ENCODE measurements at places on chromosomes 6 and 20. TPM values are rescaled to one million over a fixed set of nuclear protein-coding genes. Genes with fewer than 3 reads are reported as not detected.

DNA sequence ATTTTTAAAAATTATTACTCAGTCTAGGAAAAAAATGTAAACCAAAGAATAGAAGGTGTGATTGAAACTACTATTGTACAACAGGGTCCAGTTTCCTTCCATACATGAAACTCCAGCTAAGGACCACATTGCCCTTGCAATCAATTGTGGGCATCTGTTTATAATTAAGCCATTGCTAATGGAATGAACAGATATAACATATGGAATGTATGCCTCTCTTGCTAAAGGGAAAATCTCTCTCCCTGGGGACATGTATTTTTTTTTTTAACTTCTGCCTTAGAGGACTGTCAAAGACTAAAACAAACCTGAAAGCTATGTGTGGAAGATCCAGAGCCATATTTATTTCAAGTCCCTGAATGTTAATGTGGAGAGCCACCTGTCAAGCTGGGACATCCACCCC lies 336.8 kb upstream of the MANEA start:
- DNase-seq, result no peak

GRCh38 chr6:11538052-11538818 lies 686 bp downstream of the TMEM170B start:
- DNase-seq, result peak; percentile 19

- DNase-seq, result no peak
Observed at GRCh38 chr6:21874372-21874771, 280.8 kb downstream of the SOX4 start.

GRCh38 chr20:7629880-7630279 lies 310.4 kb downstream of the HAO1 start:
- no peak for DNase-seq

GRCh38 chr6:24249926-24250325 lies 107.9 kb downstream of the DCDC2 start:
- no peak for DNase-seq

DNA sequence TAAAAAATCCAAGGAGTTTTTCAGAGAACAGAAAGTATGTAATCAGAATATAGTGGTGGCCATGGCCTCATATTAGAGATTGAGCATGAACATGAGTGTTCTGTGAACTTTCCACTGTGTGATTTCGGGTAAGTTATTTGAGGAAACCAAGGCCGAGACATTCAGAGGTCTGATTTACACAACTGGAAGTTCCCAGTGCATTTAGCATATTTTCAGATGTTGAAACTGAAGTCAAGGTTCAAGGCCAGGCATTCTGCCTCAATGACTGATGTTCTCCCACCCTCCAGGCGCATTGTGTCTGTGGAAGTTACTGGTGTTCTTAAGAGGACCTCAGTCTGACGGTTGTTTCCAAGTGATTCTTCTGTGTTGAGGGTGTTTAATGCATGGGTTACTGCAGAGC lies 26.2 kb downstream of the RNF144B start:
- DNase-seq, result no peak

DNA sequence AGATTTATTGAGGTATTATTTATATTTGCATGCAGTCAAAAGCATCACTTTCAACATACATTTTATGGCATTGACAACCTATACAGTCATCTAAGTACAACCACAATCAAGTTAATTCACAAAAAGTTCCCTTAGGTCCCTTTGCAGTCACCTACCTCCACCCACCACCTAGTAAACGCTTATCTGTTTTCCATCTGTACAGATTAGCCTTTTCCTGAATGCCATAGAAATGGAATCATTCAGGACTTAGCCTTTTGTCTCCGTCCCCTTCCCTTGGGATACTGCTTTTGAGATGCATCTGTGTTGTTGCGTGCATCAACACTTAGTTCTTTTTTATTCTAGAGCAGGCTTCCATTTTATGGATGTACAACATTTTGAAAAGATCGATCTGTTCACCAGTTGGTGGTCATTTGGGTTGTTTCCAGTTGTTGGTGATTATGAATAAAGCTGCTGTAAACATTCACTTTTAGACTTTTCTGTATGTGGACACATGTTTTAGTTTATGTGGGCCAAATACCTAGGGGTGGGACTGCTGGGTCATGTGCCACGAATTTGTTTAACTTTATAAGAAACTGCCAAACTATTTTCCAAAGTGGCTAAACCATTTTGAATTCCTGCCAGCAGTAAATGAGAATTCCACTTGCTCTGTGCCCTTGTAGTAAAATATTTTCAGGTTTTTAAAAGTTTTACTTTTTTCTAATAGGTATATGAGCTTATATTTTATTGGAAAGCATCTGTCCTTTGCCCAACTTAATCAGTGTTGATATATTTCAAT lies 17.6 kb upstream of the IFNGR1 start:
- no peak for DNase-seq

DNA sequence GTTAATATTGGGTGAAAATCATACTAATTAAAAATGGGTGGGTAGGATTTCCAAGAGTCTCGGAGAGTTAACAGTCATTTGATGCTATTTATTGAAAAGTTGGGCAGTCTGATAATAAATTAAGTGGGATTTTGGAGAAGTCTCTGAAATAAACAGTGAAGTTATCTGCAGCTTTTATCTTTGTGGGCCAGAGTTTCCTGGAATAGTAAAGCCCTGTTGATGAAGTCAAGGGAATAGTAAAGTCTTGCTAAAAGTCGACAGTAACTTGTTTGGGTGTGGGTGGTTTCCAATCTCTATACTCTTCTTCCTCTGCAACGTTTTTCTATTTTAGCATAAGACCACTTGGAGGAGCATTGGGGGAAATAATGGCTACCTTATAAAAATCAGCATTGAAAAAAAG lies 493.6 kb downstream of the EPM2A start:
- DNase-seq, result no peak

DNA sequence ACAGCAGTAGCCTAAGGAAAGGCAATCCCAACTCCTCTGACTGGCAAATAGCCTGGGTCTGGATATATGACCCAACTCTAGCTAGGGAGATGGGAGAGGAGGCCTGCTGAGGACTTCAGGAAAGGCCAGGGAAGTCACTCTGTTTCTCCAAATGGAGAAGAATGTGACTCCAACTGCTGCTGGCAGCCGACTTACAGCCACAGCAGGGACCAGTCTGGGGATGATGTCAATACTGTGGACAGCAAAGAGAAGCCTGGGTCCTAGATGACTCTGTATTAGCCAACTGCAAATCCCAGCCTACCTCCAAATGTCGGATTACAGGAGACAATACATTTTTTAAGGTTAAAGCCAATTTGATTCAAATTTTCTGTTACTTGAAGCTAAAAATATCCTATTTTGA lies 232.6 kb downstream of the FOXC1 start:
- DNase-seq, result no peak

GRCh38 chr6:88114838-88115237 lies 51.3 kb downstream of the CNR1 start:
- DNase-seq, result no peak

- DNase-seq, result no peak
Observed at GRCh38 chr6:43306086-43306485, 2.5 kb downstream of the CRIP3 start.

GRCh38 chr20:45350217-45350616 lies 2.0 kb upstream of the SDC4 start:
- DNase-seq, result no peak

- no peak for DNase-seq
Observed at GRCh38 chr20:49694450-49695071, 19.1 kb downstream of the B4GALT5 start.

- peak; percentile 39 for DNase-seq
Observed at GRCh38 chr6:167150941-167151549, 6.7 kb downstream of the GPR31 start.

DNA sequence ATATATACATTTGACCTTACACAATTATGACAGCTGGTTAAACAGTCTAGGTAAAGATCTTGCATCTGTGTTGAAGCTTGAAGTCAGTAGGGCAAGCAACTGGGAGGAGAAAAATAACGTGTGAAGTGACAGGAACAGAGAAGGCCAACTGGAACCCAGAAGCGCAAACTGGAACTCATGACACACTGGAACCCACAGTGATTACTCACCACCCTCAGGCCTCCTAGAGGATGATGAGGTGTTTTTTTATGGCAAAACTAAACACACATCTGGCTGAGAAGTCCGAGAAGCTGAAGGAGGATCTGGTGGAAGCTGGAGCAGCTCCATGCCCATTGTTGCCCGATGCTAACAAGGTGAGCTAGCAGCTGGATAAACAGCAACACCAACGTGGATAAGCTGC lies 108.1 kb downstream of the TMEM200A start:
- no peak for DNase-seq

DNA sequence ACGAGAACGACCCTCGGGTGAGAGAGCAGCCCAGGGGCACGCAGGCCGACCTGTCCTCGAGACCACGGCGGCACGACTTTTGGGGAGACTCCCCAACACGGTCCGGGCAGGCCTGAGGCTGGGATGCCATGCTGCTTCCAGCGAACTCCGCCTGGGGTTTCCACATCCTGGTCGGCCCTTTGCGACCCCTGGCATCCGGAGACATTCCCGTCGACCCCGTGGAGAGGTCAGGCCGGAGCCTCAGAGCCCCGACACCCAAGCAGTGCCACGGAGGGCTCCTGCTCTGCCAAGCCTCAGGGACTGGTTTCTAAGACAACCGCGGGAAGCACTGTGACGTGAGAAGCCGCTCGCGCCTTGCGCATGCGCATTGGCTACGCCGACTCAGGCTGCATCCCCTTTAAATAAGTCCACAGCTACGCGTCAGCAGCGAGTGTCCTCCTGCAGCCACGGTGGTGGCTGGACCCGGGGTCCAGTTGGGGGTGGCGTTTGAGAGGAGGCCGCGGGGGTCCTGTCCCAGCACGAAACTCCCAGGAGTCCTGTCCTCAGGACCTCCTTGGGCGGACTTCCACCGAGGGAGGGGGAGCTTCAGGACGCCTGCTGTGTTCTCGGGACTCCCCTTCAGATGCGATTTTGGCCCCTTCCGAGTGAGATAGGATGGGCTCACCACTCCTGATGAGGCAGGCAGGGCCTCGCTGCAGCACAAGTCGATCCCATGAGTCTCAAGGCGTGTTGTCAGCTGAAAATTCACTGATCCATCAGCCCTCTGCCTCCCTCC lies 1089.3 kb upstream of the DEFB115 start:
- DNase-seq, result peak; percentile 47

GRCh38 chr6:166348305-166348949 lies 6.1 kb upstream of the SFT2D1 start:
- no peak for DNase-seq

GRCh38 chr20:10551732-10552724 lies 116.9 kb downstream of the SLX4IP start:
- no peak for DNase-seq

DNA sequence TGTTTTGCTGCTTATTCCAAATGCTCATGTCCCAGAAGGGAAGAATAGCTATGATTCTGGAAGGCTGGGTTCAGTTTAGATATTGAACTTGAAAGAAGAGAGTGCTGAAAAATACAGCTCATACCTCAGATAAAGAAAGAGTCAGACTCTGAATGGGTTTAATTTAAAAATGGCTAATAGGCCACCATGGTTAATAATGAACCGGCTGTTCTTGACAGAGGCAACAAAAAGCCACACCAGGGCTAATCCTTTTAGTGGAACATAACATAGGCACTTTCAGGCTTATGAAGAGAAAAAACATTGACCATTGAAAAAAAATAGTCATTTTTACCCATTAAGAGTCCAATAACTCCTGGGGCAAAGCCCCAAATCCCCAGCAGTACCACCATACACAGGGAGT lies 59.4 kb downstream of the TNFRSF21 start:
- DNase-seq, result no peak

DNA sequence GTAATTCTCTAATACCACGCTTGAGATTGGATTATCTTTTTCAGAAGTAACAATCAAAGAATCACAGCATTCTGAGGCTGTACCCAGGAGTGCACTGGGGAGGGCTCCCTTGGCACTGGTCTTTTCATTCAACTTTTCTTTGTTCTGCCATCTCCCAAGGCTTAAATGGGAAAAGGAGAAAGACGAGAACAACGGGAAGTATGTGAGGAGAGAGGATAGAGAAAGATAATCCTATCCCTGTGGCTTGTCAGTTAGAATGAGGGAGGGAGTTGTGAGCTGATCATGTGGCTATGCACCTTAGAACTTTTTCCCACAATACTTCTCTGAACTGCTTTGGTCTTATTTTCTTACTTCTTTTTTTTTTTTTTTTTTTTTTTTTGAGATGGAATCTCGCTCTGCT lies 83.1 kb downstream of the CAP2 start:
- no peak for DNase-seq

DNA sequence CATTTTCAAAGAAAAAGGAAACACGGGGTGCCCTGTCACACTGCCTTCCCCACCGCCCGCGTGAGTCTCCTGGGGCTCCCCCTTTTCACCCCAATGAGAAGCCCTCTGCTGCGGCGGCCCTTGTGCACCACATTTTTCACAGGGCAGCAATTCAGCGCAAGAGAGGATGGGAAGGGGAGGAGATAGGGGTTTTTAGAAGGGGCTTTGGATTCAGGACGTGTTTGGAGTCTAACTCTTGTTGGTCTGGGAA lies 726 bp upstream of the ARFGEF3 start:
- no peak for DNase-seq

DNA sequence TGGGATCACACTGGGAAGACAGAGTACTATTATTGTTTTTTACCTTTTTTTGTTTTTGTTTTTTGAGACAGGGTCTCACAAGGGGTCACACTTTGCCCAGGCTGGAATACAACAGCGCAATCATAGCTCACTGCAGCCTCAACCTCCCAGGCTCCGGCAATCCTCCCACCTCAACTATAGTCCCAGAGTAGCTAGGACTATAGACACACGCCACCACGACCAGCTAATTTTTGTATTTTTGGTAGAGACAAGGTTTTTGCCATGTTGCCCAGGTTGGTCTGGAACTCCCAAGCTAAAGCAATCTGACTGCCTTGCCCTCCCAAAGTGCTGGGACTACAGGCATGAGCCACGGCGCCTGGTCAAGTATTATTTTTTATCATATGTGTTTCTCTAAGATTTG lies 81.0 kb downstream of the ZMYND8 start:
- DNase-seq, result no peak

- no peak for DNase-seq
Observed at GRCh38 chr6:1228754-1229191, 83.1 kb upstream of the FOXQ1 start.

- no peak for DNase-seq
Observed at GRCh38 chr6:13253272-13253671, 75.1 kb downstream of the TBC1D7 start.

TFAP2A gene
- total RNA-seq, result 1.4 TPM

OR2H1 gene
- total RNA-seq, result not detected

MLN gene
- not detected for total RNA-seq

EPB41L1 gene
- 56.3 TPM for total RNA-seq

C20orf141 gene
- total RNA-seq, result not detected

MEP1A gene
- total RNA-seq, result 2,426 TPM

SRSF12 gene
- total RNA-seq, result not detected

BHLHE23 gene
- not detected for total RNA-seq

FNDC11 gene
- total RNA-seq, result not detected

Data from Peyer's patch (tissue), 4 donors.